Stimulated activated CD8-positive, alpha-beta memory T cell treated with anti-CD3 and anti-CD28 coated beads, Interleukin-7, amount 100 ng/mL, for 48 hours (primary cell): ENCODE measurements at places on chromosomes 6 and 20.

- DNase-seq: no peak
Measured at GRCh38 chr6:2909718-2910117, 6.6 kb upstream of the SERPINB9 start.

DNA sequence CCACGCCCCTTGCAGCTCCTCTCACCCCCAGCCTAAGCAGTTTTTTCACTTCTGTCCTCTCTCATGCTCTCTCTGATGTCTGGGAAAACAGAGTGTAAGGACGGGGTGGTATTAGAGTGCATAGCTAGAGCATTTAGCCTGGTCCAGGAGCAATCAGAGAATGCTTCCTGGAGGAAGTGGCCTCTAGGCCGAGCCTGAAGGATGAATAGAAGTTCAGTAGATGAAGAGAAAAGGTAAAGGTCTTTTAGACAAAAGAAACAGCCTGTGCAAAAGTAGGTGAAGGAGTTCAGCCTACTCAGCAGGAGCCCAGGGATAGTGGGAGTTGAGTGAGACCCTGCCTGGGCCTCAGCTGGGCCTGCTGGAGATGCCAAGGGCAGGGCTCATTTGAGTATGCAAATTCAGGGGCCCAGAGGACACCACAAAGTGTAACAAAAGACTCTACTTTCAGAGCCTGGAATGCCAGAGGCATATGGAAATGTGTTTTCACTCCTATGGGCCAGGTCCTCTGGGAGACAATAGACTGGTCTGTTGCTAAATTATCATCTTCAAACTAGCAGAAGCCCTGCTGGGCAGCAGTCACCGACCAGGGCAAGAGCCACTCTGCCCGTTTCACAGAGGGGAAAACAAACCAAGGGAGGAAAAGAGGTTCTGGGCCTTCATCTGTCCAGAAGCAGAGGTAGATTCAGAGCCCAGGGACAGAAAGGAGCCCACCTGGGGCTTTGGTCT lies 19.7 kb upstream of the TM9SF4 start:
- no peak for DNase-seq

- DNase-seq: no peak
Measured at GRCh38 chr6:111761783-111762312, 111.4 kb downstream of the FYN start.

- no peak for DNase-seq
Measured at GRCh38 chr6:25005010-25005409, 69.2 kb upstream of the RIPOR2 start.

DNA sequence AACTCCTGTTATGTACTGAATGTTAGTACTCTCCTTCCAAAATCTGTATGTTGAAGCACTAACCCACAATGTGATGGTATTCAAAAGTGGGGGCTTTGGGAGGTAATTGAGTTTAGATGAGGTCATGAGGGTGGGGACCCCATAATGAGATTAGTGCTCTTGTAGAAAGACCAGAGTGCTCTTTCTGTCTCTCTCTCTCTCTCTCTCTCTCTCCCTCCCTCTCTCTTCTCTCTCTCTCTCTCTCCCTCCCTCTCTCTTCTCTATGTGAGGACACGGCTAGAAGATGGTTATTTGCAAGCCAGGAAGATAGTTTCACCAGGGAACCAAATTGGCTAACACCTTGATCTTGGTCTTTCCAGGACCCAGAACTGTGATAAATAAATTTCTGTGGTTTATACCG lies 107.4 kb downstream of the TBX18 start:
- no peak for DNase-seq

GRCh38 chr6:143406673-143407072 lies 43.8 kb downstream of the ADAT2 start:
- no peak for DNase-seq

DNA sequence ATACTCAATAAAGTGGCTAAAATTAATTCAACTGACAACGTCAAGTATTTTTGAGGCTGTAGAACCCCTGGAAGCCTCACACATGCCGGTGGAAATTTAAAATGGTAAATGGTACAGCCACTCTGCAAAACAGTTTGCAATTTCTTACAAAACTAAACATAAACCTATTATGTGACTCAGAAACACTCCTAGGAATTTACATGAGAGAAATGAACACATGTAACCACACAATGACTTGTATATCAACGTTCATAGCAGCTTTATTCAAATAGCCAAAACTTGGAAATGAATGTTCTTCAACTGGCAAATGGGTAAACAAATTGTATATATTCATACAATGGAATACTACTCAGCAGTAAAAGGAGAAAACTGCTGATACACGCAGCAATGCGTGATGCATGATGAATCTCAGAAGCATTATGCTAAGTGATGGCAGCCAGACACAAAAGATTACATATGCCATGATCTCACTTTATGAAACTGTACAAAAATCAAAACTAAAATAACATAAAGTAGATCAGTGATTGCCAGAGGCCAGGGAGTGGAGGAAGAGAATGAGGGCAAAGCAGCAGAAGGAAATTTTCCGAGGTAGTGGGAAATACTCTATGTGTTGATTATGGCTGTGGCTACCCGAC lies 112.5 kb downstream of the FAM50B start:
- DNase-seq: no peak

- DNase-seq: no peak
Measured at GRCh38 chr20:43936104-43936770, 21.6 kb downstream of the TOX2 start.

- DNase-seq: no peak
Measured at GRCh38 chr6:73388433-73388799, 6.2 kb upstream of the DDX43 start.
